ENCODE measurements at places on chromosomes 1 and 21.

- no peak for DNase-seq
Measured at GRCh38 chr1:25051906-25052305, 121.8 kb upstream of the RUNX3 start.

- no peak for DNase-seq
Measured at GRCh38 chr1:174998569-174999215, 1.1 kb upstream of the CACYBP start.

- DNase-seq: no peak
Measured at GRCh38 chr1:175479521-175480342, 263.7 kb downstream of the TNR start.

- no peak for DNase-seq
Measured at GRCh38 chr1:151995774-151996173, 2.1 kb upstream of the S100A10 start.

GRCh38 chr1:2602866-2603520, 16.4 kb downstream of the PRXL2B start:
- DNase-seq: peak; percentile 75

DNA sequence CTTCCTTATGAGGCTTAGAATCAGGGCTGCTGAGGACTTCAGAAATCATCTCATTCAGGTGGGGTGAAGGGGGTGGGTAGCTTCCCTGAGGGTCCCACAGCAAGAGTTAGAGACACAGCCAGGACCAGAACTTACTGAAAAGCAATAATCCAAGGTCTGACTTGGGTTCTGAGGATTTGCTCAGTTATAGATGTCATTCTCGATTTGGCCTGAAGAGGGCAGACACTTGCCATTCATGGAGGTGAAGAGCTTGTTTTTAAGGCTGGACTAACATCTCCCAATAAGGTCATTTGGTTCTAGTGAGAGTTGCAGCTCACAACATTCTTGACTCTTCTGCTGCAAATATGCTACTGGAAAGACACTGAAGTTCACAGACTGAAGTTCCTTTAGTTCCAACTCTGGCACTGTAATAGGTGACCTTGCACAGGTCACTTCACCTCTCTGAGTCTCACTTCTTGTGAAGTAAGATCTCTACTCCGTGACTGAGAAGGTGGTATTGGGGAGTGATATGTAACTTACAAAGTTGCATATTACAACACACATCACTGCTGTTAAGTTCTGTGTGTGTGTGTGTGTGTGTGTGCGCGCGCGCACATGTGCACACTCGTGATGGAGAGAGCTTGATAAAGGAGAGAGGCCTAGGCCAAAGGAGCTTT, 69.8 kb upstream of the DIRAS3 start:
- DNase-seq: no peak

GRCh38 chr1:13757693-13758092, 57.7 kb downstream of the PRDM2 start:
- DNase-seq: no peak

GRCh38 chr1:31485166-31485565, 72.2 kb downstream of the SERINC2 start:
- no peak for DNase-seq

DNA sequence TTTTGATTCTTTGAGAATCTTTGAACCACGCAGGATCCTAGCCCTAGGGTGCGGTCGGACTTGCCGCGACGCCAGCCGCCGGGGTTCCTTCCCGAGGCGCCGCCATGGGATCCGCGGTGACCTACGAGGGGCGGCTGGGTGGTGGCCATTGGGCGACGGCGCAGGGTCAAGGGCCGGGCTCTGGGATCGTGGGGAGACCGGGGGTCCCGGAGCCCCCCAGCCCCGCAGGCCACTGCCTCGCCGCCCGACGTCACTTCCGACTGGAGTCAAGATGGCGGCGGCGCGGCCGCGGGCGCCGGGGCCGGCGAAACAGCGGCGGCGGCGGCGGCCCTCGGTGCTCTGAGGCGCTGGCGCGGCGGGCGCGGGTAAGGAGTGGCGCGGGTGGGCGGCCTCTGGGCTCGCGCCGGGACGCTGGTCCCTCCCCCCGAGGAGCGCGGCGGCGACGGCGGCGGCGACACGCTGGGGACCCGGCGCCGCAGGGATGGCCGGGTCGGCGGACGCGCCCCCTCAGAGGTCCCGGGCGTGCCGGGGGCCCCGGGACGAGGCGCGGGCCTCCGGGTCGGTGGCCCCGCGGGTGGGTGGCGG, at the start of gene PRDM2:
TSS of gene PRDM2 (plus strand) at position 253 of the 585 bp plus-strand sequence. CDS start 15,418 bp downstream, outside the sequence.
- peak; percentile 88 for DNase-seq

- DNase-seq: peak; percentile 79
Measured at GRCh38 chr21:38989745-38990423, 184.2 kb downstream of the ETS2 start.

GRCh38 chr1:202616355-202616915, 93.8 kb downstream of the SYT2 start:
- peak; percentile 70 for DNase-seq

GRCh38 chr1:112737573-112737972, 22.4 kb upstream of the PPM1J start:
- no peak for DNase-seq

GRCh38 chr1:50422946-50423669, at the start of gene DMRTA2:
Gene DMRTA2, minus strand, starts transcription at chr1:50423443. Its CDS starts 1,907 bp downstream, at chr1:50421536.
- DNase-seq: no peak

GRCh38 chr1:118081387-118081786, 103.6 kb downstream of the SPAG17 start:
- no peak for DNase-seq

- no peak for DNase-seq
Measured at GRCh38 chr1:224872832-224873433, 56.5 kb upstream of the DNAH14 start.

- no peak for DNase-seq
Measured at GRCh38 chr1:197415221-197415620, 147.2 kb downstream of the CRB1 start.

DNA sequence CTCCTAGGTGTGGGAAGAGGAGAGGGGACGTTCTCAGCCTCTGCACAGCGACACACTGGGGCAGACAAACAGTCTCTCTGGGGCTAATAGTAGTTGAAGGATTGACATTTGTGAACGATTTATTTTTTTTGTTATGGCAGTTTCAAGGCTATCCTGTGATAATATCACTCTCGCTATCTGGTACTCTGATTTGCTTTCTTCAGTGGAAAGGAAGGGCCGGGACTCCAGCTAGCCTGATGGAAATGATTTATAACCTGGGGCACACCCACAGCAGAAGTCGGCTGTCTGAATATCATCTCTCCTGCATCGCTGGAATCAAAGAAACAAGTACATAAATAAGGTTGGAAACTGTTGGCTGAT, 122.7 kb downstream of the KCNN3 start:
- DNase-seq: peak; percentile 3

DNA sequence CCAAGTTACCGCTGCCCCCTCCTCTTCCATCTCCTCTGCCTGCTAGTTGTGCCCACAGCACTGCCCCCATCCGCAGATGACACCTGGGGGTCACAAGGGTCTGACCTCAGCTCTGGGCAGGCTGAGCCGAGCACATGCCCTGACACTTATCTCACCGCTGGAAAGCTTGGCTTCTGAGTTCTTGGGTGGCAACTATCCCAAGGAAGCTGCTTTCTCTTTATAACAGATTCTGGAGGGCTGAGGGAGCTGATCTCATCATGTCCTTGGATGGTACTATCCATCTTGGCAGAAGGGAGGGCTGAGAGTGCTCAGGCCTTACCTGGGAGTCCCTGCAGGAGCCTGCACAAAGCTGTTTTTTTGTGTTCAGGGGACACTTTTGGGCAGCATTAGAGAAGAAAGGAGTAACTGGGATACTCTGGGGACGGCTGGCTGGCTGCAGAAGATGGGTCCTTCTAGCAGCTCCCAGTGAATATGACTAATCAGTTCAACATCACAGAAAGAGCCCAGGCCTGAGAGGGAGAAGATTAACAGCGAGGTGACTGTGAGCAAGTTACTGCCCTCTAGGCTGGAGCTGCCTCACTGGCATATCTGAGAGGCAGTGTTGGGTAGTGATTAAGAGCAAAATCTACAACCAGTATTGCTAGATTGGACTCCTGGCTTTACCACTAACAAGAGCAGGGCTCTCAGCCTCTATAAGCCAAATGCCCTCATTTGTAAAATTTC, 71.6 kb downstream of the PLXNA2 start:
- no peak for DNase-seq

DNA sequence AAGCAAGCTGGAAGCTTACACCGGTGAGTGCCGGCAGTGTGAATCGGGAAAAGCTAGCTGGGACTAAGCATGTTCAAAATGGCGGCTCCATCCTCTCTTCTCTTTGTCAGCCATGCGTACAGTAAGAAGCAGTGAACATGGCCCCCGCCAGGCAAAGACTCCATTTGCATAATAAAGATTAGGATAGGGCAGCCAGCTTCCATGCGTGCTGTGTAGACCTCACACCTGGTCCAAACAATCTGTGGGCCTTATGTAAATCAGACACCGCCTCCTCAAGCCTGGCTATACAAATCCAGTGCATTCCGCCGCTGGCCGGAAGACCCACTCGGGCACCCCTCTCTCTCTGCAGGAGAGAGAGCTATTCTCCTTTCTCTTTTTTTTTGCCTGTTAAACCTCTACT, 150.3 kb downstream of the TIAM1 start:
- DNase-seq: no peak

DNA sequence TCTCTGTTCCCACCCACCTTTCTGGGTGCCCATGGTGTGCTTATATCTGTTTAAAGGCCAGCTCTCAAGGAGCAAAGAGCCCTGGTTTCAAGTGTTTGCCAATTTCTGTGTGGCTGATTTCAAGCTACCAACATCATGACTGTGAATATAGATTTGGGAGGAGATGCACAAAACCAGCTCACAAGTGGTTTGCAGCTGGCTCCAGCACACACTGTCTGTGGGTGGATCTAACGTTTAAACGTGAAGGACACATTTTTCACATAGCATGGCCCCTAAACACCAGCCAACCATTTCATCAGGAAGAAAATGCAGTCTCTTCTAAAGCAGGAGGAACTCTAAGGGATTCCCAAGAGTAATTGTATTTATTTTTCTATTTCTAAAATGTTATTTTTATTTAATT, 65.2 kb downstream of the FCRL5 start:
- no peak for DNase-seq

DNA sequence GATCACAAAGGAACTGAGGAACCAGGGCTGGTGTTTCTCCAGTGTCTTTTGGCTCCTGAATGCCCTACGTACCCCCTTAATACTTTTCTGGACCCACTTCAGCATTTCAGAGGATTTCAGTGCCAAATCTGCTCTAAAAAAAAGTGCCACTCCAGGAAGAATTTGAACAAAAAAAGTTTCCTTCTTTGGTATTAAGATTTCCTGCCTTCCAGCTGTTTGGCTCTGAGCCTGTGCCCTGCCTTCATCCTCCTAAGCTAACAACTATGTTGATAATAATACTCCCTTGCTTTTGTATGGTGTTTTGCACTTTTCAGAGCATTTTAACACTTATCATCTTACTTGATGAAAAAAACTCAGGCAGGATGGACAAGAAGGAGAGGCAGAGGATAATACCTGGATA, 11.0 kb upstream of the RIMS3 start:
- DNase-seq: no peak

DNA sequence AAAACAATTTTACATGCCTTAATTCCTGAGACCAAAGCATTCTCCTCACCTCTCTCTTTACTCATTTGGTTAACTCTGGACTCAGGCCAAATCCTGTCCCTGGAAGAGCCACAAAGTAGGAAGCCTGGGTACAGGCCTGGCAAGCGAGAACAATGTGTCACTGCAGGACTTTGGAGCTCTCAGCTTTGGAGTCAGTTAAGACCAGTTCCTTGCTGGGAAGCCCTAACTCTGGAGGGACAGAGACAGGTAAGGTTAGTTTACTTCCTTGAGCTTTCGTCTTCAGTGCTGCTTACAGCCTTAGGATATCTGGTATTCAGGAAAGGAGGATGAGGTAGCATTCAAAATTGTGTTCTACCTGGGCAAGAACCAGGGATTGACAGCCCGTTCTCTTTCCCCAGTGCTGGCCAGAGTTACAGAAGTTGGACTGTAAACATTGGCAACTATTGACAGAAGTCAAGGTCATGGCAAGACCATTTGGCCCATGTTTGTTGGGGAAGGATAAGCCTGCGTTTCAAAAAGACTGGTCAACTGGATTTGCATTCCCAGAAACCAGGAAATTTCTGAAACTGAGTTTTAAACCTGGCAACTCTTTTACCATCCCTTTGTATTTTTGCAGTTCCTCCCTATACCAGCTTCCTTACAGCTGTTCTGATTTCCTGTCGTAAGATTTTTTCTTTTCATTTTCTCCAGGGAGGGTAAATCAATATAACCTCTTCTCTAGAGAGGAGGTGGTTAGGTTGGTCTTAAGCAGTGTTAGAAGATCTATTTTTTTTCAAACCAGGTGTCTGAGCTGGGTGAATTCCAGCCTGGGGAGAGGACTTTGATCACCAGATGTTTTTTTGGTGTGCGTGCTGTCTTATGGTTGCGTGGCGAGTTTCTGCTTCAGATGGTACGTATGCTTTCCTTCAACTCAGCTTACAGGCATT, at the start of gene C4BPB:
TSS of gene C4BPB (plus strand) at position 160 of the 926 bp plus-strand sequence. CDS start at position 832, 672 bp downstream.
- no peak for DNase-seq

DNA sequence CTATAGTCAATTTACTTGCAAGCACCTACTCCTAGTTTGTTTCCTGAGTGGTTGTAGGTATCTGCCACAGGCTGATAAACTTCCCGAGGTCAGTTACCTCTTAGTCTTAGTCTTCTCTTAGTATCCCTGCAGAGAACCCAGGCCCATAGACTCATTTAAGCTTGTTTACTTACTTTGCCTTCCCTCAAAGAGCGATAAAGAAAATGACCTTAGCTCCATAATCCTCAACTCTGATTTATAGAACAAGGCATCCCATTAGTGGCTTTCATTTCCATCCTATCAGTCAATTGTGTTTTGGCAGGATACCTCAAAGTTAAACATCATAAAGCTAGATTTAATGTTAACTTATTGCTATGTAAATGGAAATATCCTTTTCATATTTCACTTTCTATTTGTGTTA, 119.7 kb downstream of the UCHL5 start:
- no peak for DNase-seq

GRCh38 chr1:214838351-214838750, 235.4 kb downstream of the CENPF start:
- no peak for DNase-seq

- DNase-seq: no peak
Measured at GRCh38 chr1:2087766-2088165, 37.6 kb downstream of the PRKCZ start.

- no peak for DNase-seq
Measured at GRCh38 chr1:119373465-119373864, 4.9 kb downstream of the HAO2 start.

GRCh38 chr1:200041337-200042118, 14.0 kb downstream of the NR5A2 start:
- DNase-seq: no peak

GRCh38 chr1:175498002-175498401, 245.4 kb downstream of the TNR start:
- no peak for DNase-seq
